D721Med (cell line): ENCODE measurements at places on chromosomes 1 and 21.
A peak's percentile ranks its signal among the peaks of the same experiment; 100 is the strongest.

- no peak for DNase-seq
Measured at GRCh38 chr1:224172229-224172628, 10.8 kb upstream of the DEGS1 start.

GRCh38 chr1:211741788-211742187 lies 66.4 kb upstream of the NEK2 start:
- no peak for DNase-seq

DNA sequence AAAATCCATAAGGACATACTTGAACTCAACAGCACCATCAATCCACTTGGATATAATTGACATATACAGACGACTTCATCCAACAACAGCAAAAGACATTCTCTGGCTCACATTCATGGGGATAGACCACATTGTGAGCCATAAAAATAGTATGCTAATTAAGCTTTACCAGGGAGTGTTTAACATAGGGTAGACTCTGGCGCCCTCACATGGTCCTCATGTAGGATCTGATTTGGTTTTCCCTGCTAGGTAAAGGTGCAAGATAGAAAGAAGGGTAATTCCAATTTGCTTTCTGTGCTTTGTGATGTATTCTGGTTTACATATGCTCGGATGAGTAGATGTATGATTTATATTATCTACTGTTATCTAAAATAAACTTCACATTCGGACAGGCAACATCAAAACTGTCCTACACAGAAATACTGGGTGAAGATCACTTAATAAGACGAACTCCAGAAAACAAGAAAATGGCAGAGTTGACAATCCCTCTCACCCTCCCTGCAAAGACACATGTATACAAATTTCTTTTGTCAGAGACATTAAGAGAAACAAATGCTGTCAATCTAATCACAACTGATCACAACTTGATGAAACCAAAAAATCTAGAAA lies 27.7 kb downstream of the CR1L start:
- no peak for DNase-seq

GRCh38 chr1:228240411-228241240 lies 32.8 kb downstream of the OBSCN start:
- DNase-seq, result no peak

- DNase-seq, result no peak
Measured at GRCh38 chr1:228794173-228794572, 58.9 kb downstream of the RHOU start.

DNA sequence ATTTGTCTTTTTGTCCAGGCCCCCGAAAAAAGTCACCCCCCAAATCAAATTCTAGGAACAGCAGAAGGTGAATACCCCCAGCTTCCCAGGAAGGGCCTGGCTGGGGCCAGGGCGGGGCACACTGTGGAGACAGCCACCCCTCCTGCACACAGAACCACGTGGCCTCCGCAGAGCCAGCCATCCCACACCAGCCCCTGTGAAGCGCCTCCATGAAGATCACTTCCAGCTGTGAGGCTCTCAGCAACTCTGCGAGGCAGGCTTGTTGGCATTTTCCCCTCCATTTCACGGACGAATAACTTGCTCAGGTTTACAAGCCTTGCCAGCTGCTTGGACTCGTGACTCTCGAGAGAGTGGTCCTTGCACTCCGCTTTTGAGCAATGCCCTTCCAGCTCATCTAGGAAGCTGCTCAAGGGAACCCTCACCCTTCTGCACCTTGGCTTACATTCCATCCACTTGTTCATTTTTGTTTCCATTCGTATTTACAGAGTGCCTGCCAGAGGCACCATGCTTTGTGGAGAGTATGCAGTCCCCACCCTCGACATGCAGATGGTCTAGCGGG lies 48.2 kb downstream of the SYT6 start:
- DNase-seq, result no peak

- no peak for DNase-seq
Measured at GRCh38 chr1:94623560-94624148, 82.1 kb upstream of the F3 start.

GRCh38 chr1:119150150-119150549 lies 9.7 kb upstream of the WARS2 start:
- no peak for DNase-seq

DNA sequence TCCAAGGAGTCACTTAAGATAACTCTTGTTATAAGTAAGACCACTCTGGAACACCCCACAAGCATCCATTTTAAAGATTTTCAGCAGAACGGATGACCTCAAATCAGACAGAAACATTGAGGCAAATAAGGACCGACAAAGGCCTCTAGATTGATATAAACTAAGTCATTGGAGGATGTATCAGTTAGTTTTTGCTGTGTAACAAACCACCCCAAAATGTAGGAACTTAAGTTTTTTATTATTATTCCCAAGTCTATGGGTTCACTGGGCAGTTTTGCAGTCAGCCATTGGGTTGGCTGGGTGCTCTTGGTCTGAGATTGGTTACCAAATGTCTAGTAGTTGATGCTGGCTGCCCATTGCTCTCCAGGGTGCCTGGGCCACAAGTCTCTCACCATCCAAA lies 311.8 kb downstream of the SIPA1L2 start:
- no peak for DNase-seq

DNA sequence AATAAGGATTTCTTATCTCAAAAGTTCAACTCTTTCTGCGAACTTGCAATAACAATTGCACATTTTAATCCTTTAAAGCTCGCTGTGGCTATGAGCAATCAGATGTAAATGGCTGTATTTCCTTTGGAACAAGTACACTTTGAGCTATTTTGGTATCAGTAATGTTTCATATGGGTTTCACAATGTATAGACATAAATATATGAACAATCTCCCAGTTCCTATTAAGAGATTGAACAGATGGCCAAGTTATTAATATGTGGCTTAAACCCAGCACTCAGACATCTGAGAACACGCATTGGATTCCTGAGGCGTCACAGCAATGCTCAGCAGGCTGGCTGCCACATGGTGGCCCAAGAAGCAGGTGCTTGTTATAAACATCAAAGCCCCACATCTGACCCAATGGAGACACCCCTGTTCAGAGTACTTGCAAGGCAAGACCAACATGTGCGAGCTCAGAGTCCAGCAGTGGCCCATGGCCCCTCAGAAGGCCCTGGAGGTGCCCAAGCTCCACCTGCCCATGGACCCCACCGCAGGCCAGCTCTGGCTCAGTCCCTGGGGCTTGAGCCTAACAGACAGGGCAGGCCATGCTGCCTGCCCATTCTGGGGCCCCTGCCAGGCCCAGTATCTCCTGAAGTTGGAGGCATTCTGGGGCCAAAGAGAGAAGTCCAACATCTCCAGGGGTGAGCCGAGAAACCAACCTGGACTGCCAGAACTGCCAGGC lies 23.7 kb downstream of the PSMG1 start:
- DNase-seq, result peak; percentile 75

GRCh38 chr1:221204055-221204833 lies 325.0 kb downstream of the HLX start:
- no peak for DNase-seq

- DNase-seq, result no peak
Measured at GRCh38 chr1:231340328-231341013, 2.4 kb downstream of the SPRTN start.
